Glomerular endothelial cell (primary cell): ENCODE measurements at places on chromosomes 4 and X. TPM values are rescaled to one million over a fixed set of nuclear protein-coding genes. Genes with fewer than 3 reads are reported as not detected.
A peak's percentile ranks its signal among the peaks of the same experiment; 100 is the strongest.

The UGT2B17 gene
- total RNA-seq, result not detected in 2 replicates

The DCTD gene
- 68.7 and 77.2 TPM in 2 replicates for total RNA-seq

The GIMD1 gene
- total RNA-seq, result not detected in 2 replicates

The PGAM4 gene
- total RNA-seq, result 1.1 TPM in 1 of 2 replicates, not detected in the other

The TMEM271 gene
- not detected in 2 replicates for total RNA-seq

The FAM53A gene
- 2.7 and 7.8 TPM in 2 replicates for total RNA-seq

The ARHGAP24 gene
- 34.2 and 69.2 TPM in 2 replicates for total RNA-seq

The YY2 gene
- 1.1 and 2.7 TPM in 2 replicates for total RNA-seq

The SLC25A53 gene
- total RNA-seq, result 6.0 and 7.3 TPM in 2 replicates

DNA sequence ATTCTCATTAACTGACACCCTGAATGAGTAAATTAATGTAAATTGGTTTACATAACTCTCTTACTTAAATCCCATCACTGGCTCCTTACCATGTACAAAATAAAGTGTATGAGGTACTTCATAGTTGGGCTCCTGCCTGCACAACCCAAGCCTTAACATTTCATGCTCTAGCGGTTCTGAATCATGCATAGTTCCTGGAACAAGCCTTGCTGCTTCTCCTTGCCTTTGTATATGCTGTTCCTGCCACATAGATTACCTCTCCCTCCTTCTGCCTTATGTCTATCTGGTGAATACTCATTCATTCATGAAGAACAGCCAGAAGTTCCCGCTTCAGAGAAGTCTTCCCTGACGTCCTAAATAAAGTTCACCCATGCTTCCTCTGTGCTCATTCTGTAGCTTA lies 594.7 kb downstream of the SMARCA1 start:
- DNase-seq, result no peak

- DNase-seq, result no peak
Measured at GRCh38 chrX:119971184-119971583, 27.6 kb upstream of the NKAP start.

- no peak for DNase-seq
Measured at GRCh38 chrX:149145845-149146285, 359.2 kb downstream of the IDS start.

DNA sequence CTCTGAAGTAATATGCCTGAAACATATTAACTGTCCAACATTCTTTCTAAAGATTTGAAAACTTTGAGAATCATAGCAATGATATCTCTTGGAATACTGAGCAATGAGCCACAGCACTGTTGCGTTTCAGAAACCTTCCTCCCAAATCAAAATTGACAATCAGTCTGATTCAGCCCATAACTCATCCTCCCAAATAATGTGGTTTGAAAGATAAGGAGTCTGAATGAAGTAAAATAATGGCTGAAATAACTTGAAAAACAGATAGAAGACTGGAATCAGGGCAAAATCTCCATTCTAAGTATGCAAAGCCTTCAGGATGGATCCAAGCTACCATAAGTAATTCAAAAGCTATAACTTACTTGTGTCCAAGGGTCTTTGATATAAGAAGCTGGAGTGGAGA lies 98.6 kb upstream of the PLS3 start:
- DNase-seq, result no peak

DNA sequence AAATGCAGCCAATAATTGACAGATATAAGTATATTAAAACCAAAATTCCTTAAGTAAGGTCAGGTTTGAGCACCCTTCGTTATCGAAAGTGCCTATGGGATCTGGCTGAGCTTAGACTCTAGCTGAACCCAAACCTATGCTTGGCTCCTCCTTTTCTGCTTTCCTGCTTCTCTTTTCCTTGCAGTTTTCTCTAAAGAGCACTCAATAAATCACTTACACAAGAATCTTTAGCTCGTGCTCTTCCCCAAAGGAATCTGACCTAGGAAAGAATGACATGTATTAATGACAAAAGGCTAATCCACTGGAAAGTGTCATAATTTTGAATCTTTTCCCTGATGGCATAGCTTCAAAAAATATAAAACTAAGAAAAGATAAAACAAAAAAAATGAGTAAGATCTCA lies 282.7 kb downstream of the DKK2 start:
- DNase-seq, result no peak

DNA sequence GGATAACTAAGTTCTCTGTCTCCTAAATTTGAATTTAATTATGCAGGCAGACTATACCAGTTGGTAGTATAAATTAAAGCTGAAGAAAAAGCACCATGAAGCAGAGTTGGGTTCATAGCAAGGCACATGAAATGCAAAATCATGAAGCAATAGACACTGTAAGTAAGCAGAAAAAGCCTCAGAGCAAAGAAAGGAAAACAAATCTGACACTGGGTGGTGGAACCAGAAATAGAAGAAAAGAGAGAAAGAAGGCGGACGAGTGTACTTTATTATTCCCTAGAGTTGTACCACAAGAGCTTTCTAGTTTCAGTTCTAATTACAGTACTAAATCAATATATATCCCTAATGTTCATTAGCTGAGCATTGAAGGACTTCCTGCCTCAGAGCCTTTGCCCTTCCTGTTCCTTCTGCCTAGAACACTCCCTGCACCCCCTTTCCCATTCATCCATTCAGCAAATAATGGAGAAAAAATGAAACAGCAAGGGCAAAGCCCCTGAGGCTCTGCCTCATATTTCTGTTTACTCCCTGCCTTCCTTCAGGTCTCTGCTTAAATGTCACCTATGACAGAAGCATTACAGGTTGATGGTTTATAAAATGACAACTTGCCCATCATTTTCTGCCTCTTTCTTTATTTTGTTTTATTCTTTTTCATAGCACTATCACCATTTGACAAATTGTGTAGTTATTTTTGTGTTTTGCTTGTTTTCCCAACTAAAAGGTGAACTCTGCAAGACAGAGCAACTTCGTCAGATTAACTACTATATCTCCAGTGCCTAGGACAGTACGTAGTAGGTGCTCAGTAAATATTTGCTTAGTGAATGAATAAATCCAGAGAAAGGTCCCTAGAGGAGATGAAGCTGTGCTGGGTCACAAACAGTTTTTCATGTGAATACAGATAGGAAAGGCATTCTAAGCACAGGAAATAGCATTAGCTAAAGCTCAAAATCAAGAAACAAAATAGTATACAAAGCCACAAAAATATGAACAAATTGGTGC lies 154.0 kb upstream of the RASGEF1B start:
- DNase-seq, result no peak

GRCh38 chr4:97013711-97014110 lies 1129.6 kb downstream of the STPG2 start:
- DNase-seq, result no peak

DNA sequence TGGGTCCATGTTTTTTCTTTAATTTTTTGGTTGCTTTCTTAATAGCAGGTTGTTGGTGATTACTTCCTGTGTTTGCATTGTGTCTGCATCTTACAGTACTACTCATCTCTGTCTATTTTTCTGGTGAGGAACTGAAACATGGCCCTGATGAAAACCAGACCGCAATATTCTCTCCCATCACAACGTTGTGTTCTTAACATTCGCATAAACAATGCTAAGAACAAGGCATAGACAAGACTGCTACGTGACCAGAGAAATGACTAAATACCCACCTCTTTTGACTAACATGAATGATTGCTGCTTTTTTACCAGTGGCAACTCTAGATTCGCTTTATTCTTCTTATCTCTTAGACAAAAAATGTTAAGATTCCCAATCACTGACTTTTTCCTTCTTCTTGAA lies 179.1 kb downstream of the GC start:
- DNase-seq, result no peak

DNA sequence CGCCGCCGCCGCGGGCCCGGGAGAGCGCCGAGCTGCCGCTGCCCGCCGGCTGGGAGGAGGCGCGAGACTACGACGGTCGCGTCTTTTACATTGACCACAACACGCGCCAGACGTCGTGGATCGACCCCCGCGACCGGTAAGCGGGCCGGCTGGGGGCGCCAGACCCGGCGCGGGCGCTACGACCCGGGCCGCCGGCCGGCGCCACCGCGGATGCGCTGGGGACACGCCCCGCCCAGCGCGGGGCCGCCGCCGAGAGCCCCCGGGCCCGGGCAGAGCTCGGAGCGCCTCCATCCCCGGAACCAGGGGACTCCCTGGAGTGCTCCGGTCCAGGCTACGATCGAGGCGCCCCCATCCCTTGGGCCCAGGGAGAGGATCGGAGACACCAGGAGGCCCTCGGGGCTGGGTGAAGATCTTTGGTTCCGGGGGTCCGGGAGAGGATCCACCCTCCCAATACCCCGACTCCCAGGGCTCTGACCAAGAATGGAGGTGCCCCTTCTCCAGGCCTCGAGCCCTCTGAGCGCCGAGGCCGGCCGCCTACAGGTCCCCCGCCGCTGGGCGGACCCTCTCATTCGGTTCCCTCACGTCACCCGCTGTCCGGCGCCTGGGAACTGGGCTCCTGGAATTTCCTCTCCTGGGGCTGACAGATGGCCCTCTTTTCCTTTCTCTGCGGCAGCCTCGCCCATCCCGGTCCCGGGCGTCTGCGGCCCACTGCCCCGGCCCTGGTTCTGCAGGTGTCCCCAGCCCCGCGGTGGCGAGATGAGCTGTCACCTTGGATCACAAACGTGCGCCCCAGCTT lies 48.8 kb downstream of the CLDN34 start:
- no peak for DNase-seq

- DNase-seq, result no peak
Measured at GRCh38 chrX:130415201-130415600, 13.4 kb downstream of the RBMX2 start.

DNA sequence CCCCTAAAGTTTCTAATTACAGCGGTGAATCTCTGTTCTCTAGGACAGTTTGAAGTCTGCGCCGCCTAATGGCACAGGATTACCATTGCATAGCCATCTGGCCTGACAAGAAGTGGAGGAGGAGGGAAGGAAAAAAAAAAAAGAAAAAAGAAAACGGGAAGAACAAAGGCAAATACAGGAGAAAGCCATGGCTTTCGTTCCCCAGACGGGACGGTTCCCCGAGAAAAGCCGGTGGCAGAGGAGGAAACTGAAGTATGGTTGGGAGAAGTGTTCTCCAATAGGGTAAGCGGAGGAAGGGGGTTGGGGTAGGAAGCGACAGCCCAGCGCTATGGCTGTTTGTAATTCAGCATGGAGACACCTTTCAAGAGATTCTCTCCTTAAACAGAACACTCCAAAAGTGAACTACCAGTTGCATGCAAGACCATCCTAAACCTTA lies 80.8 kb downstream of the HMGN5 start:
- DNase-seq, result peak; percentile 7

DNA sequence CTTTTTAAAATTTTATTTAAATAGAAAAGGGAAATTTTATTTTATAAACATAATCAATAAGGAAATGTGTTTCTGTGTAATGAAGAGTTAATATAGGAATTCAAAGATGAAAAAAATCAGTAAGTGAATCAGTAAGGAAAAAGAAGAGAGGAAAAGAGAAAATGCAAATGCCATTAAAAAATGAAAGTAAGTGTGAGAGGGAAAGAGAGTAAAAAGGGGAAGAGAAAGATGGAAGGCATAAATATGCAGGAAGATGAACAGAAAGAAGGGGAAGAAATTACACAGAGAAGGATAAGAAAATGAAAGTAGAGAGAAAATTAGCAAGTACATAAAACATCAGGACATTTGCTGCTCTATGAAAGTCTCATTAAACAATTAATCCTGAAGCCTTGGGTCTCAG lies 349.9 kb downstream of the FSTL5 start:
- DNase-seq, result no peak

- no peak for DNase-seq
Measured at GRCh38 chrX:40237731-40238178, 140.0 kb upstream of the BCOR start.

DNA sequence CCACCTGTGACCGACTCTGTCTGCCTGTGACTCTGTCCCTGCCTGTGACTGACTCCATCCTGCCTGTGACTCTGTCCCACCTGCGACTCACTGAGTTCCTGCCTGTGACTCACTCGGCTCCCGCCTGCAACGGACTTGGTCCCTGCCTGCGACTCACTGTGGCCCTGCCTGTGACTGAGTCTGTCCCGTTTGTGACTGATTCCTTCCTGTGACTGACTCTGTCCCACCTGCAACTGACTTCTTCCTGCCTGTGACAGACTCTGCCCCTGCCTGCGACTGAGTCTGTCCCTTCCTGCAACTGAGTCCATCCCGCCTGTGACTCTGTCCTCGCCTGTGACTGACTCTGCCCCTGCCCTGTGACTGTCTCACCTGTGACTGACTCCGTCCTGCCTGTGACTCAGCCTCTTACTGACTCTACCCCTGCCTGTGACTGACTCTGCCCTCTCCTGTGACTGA lies 9.6 kb upstream of the UVSSA start:
- DNase-seq, result no peak

DNA sequence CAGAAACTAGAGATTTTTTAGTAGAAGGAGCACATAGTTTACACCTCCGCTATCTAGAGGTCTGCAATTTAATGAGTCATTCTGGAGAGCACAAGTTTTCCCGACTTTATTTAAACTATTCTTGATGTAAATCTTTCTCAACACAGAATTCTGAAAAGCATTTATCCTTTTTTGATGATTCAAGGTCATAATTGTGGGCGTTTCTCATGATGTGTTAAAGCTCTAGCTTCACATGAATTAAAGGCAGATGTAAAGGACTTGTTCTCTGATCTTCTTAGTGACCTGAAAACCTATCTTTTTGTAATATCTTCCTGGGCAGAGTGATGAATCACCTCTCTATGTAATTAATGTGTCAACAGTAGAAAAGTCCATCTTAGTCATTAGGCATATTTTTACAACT lies 128.8 kb downstream of the COMMD8 start:
- no peak for DNase-seq

DNA sequence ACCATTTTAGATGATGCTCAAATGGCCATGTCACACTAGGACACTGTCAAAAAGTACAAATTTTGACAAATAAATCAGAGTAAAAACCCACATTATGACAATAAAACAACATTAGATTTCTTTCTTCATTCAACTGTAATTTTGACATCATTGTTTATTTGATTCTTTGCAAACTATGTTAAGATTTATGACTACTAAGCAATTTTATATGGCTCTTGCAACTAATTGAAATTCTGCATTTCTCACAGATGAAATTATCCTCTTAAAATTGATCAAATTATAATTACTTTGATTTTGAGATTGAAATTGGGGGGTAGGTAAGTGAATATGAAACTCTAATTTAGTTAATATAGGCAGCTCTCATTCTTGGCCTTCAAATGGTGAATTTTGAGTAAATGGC lies 59.8 kb downstream of the ATOH1 start:
- no peak for DNase-seq

DNA sequence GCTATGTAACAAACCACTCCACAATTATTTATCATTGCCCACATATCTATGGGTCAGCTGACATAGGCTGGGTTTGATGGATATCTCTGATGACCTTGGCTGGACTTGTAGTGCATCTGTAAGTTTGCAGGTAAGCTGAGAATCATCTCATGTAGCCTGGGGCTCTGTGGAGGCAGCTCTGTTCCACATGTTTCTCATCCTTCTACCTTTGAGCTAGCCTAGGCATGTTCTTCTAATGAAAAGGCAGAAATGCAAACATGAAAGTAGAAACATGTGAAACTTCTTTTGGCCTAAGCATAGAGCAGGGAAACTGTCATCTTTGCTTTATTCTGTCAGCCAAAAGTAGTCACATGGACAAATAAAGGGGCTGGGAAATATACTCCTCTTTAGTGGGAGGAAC lies 18.2 kb downstream of the MRPL1 start:
- DNase-seq, result no peak

- no peak for DNase-seq
Measured at GRCh38 chr4:76559236-76560071, 124.4 kb downstream of the SHROOM3 start.
